ENCODE measurements at places on chromosomes 3 and 15.

DNA sequence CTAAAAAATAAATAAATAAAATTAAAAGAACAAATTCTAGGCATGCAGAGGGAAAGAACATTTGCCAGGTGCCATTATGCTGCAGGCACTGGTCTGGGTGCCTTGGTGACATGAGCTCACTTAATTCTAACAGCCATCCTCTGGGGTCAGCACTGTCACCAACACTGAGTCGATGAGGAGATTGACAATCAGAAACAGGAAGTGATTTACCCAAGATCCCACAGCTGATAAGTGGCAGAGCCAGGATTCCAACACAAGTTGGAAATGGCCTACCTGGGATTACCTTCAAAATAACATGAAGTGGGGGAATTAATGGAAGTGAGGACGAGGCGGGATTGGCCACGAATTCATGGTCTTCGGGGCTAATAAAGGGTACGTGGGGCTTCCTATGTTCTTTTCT, 3.6 kb downstream of the PLIN1 start:
- no peak for DNase-seq

DNA sequence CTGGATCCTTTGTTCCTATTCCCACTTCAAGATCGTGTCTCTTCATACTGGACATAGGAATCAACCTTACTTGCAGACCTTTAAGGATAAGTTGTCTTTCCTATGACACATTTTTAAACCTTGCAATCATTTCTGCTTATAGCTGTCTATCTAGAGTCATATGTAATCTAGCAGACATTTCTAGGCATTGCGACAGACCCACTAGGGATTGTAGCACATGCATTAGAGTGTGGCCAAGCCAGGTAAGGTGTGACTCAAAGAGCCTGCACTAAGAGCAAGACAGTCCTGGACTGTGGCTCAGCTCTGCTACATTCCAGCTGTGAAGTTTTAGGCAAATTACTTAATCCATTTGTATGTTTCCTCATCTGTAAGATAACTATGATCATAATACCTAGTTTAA, 38.8 kb upstream of the BFSP2 start:
- DNase-seq, result no peak

GRCh38 chr3:188701485-188701969, 470.2 kb upstream of the TPRG1 start:
- no peak for DNase-seq

- DNase-seq, result no peak
These were observed 66.2 kb downstream of the FEM1B start for GRCh38 chr15:68343579-68344225.

GRCh38 chr15:48717458-48717857, 71.9 kb upstream of the FBN1 start:
- DNase-seq, result no peak

DNA sequence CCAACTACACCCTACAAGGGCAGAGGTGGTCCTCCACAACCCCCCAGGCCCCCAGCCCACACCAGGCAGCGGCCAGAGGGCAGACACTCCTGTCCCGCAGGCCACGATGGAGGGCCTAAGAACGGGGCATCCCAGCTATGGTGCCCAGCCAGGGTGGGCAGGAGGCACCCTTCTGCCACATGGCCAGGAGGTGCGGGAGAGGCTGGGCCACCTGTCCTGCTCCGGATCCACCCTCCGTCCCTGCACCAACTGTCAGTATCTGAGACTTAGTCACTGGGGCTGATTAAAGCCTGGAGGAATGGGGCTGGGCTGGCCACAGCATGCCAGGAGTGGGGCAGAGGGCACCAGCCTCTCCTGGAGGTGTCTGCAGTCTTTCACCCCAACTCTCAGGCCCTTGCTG, 37.9 kb downstream of the TNK2 start:
- DNase-seq, result no peak

DNA sequence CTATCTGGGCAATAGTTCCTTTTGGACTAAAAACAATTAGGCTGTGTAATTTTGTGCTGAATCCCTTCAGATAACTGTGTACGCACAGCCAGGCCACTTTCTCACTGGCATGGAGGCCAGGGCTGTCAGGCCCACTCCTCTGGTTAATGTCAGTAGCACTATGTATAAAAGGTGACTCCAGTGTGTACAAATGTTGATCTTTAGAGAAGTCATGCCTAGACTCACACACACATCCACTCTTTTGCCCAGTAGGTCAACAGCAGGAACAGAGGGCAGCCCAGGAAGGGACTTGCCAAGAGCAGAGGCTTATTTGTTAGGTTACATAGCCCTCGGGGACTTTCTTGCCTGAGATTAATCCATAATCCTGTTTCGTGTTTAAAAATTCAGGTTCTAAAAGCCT, 416.6 kb upstream of the WNT5A start:
- DNase-seq, result no peak

GRCh38 chr15:71228403-71228802, 113.1 kb downstream of the THSD4 start:
- DNase-seq, result no peak

DNA sequence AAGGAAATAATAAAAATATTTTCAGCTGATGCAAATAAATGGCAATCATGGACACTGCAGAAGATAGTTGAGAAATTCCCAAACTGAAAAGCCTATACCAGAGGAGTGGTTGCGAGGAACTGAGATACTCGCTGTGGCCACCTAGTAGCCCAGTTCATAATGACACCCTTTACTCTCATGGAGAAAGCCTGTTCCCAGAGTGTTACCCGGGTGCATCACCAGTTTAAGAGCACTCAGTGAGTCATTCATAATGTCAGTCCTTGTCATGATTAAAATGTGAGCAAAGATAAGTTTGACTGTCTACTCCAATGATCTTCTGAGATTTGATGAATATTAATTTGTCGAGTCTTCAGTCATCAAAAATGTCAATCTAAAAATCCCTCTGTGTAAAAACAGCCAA, 138.4 kb upstream of the LRRC3B start:
- no peak for DNase-seq

- DNase-seq, result no peak
These were observed 80.6 kb downstream of the FBXL22 start for GRCh38 chr15:63677778-63678177.

DNA sequence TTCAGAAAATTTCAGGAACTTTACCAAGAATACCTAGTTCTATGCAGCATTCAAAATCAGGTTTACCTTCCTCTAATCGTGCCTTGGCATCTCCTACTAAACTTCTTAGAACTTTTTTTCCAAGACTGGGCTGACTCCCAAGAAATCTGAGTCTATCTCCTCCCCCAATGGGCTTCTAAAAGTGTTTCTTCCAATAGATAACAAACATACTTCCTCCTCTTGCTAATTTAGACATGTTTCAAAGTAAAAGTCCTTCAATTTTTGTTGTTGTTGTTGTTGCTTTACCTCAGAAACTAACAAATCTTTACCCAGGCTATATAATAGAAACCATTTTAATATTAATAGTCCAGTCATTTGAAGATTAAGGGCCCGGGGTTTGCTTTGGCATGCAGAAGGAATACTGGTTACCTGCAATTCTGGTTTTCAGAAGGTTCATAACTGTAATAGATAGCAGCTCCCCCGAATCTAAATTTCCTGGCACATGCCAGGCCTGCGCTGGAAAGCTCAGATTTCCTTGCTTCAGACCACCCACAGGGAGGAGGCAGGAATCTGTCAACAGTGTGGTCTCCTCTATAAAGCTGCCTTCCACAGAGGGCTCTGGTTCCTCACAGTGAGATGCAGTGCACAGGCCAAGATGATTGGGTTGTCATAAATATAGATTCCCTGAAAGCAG, 188.7 kb downstream of the THRB start:
- no peak for DNase-seq

GRCh38 chr3:10334459-10334858, 13.5 kb upstream of the SEC13 start:
- no peak for DNase-seq

DNA sequence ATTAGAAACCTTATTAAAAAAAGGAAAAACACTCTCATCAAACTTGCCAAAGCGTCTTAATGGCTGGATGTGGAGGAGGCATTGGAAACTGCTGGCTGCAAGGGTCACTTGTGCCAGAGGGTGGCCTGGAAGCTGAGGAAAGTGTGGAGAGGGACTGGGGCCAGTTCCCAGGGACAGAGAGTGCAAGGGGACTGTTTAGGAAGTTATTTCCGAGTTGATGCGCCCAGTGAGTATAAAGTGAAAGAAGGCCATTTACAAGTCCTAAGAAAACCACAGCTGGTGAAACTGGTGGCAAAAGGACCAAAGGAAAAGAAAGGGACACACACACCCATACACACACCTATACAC, 7.2 kb upstream of the KCTD6 start:
- DNase-seq, result no peak

DNA sequence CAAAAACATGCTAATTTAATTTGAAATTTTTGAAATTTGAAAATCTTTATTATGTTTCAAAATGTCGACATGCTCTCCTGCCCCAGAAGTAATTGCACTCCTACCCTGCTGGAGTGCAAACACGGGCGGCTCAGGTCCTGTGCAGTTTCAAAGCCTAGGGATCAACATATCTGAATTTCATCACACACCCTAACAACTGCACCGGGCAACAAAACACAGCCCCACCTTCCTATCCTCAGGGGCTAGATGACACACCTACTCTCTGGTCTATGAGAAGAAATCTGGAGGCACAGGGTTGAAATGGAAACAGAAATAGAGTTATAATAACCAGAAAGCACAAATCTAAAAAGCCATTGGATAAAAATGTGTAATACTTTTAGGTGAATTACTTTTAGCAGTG, 61.4 kb downstream of the BFSP2 start:
- DNase-seq, result peak; percentile 71

DNA sequence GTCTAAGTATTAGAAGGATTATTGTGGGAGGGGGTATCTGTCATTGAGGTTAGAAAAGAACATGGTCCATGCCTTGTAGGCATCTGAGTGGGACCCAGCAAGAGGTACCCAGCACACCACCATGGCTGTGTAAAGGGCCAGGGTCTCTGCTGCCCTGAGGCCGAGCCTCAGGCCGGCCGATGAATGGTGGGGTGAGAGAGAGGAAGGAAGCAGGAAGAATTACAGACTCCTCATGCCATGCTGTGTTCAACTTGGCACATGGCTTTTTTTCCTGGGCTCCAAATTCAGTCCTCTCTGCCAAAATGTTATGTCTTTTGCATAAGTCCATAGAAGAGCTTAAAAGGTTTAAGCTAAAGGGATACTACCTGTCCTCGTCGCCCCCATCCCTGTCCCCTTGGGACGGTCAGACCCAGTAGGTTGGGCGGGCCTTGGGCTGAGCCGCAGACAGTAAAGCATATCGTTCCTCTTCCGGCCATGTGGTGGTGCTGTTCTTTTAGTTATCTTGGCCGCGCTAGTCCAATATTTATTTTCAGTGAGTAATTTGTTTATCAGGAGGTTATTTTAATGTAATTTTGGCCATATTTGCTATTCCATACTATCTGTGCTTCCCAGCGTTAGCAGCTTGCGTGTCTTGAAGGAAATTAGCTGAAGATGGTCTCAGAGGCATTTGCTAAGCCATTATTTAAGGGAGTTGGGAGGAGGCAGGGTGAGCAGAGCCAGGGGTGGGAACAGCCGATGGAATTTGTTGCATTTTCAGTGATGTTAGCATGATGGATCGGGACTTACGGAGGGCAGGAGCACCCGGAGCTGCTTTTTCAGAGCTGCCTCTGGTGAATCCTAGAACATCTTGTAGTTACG, 152.4 kb downstream of the AGBL1 start:
- peak; percentile 13 for DNase-seq

DNA sequence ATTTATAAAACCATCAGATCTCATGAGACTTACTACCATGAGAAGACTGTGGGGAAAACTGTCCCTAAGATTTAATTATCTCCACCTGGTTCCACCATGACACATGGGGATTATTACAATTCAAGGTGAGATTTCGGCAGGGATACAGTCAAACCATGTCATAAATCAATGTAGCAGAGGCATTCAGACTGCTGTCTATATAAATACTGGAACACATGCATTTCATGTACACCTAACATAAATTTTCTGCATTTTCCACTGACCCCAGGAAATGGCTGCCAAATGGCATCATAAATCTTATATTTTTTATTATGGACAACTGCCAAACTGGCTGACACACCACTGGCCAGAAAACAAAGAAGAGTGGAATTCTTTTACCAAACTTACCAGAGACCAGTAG, 755.1 kb upstream of the EPHA6 start:
- no peak for DNase-seq

DNA sequence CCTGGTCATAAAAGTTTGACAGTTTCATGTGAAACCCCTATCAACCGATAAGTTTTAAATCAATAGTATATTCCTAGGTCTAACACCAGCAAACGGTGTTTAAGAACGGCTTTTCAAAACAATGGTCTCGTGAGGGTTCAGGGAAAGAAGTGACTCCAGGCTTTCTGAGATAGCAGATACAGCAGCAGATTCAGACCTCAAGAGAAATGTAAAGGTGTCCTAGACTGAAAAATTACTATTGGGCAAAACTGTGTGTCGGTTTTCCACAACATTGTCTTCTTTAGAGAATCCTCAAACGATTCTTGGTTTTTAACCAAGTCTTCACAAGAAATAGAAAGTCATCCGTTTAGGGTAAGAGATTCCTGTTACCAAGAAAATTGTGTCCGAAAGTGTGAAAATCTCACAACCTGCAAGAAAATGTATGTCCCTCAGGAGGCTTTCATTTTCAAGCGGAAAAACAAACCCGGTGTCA, 1.2 kb downstream of the SETD2 start:
- DNase-seq, result peak; percentile 36

- no peak for DNase-seq
These were observed 3.6 kb downstream of the COPS2 start for GRCh38 chr15:49151831-49152230.

GRCh38 chr3:71805691-71806090, 20.7 kb upstream of the PROK2 start:
- no peak for DNase-seq

DNA sequence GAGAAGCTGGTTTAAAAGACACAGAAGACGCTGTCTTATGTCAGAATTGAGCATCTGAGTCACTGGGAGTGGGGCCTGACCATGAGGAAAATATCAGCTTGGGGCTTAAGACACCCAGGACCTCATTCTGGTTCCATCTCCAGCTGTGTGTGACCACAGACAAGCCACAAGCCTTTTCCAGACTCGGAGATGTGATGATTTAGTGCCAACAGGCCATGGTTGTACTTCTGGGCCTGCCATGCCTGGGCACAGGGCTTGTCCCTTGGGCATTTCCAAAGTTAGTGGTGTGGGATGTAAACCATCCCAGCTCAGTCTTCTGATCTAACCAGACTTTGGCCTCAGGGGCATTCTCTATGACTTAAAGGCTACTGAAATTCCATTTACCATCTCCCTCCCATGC, 269.8 kb downstream of the RYR3 start:
- DNase-seq, result peak; percentile 66

GRCh38 chr3:103899328-103899727, 1464.5 kb downstream of the ZPLD1 start:
- DNase-seq, result no peak

GRCh38 chr3:134998158-134998557, 203.1 kb downstream of the EPHB1 start:
- no peak for DNase-seq

GRCh38 chr3:81620849-81621248, 140.6 kb downstream of the GBE1 start:
- DNase-seq, result no peak

- DNase-seq, result no peak
These were observed 180.4 kb upstream of the STT3B start for GRCh38 chr3:31352331-31352730.

- no peak for DNase-seq
These were observed 49.3 kb downstream of the SLC6A20 start for GRCh38 chr3:45746777-45747622.

- DNase-seq, result peak; percentile 47
These were observed 6.0 kb upstream of the SLC28A1 start for GRCh38 chr15:84878504-84878903.
